Stimulated activated CD4-positive, alpha-beta T cell treated with anti-CD3 and anti-CD28 coated beads, Interleukin-1b, Interleukin-23, amount 100 ng/mL, for 1 hour (primary cell): ENCODE measurements at places on chromosomes 2 and 18.
A peak's percentile ranks its signal among the peaks of the same experiment; 100 is the strongest.

DNA sequence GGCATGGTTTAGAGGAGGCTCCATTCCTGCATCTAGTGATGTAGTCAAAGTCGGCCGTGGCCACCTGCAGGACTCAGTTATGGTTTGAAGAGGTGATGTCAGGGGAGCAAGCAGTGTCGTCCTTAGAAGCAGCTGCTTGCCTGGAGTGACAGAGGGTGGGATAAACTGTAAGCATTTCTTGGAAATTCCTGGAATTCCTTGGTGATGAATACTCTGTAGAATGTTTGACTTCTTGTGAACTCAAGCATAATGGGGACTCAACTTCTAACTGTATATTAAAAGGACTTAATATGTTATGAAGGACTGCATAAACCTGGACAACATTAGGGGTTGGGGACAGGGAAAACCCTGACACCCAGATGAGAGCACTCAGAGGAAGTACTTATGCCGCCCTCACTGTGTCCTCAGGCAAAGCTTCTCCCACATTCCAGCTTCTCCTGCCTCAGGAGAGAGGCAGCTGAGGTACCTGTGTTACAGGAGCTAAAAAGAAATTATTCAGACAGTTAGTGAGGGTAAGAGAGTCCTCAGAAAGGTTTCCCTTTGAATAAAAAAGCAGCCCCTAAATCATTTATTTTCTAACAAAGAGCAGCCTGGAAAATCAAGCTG lies 459.9 kb upstream of the CELF4 start:
- no peak for DNase-seq

GRCh38 chr2:33136056-33136455 lies 189.3 kb downstream of the LTBP1 start:
- DNase-seq: no peak

DNA sequence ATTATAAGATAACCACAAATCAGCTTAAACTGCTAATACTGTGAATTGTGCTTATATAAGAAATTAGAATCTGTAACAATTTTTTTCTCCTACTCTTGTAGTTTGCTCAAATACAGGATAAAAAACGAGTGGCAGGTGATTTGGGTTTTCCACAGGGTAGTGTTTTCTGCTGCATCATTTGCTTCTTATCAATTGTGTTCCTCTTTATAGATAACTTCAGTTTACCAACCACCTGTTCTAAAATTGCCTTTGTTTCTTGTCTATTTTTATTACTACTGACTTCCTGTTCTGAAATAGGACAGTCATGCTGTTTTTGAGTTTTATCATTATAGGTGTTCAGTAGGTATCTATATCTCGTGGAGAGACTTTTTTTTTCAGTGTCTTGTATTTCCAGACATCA lies 56.9 kb downstream of the MFSD6 start:
- DNase-seq: no peak

GRCh38 chr2:7073901-7074300 lies 156.7 kb downstream of the RNF144A start:
- no peak for DNase-seq

DNA sequence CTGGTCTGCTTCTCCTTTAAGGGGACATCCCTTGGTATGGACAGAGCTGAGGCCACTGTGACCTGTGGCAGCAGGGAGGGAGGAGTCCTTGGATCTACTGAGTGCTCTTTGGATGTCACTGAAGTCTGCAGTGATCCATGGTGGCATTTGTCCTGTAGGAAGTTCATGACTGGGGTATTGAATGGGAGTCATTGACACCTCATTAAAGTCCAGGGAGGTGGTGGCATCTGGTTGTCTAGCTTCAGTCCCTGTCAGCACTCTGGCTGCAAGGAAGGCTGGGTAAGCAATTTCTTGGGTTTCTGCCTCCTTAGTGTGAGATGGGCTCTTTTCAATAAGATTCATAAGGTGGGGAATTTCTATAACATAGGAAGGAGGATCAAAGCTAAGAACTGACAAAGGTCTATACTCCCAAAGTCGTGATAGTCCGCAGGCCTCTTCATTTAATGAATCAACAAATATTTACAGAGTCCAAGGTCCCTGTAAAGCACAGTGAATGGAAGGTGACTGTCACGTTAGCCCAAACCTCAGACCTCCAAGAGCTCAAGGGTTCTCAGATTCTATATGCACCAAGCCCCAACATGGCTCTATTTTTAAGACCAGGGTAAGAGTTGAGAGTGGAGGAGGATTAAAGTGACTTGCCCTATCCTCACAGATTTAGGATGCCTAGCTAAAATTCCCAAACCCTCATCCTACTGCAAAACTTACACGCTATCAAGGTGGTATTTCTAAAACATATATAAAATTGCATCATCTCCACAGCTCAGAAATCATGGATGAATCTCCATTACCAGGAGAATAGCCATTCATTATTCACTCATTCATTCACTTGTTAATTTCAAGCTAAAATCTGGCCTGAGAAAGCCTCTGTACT lies 40.2 kb downstream of the THNSL2 start:
- no peak for DNase-seq

DNA sequence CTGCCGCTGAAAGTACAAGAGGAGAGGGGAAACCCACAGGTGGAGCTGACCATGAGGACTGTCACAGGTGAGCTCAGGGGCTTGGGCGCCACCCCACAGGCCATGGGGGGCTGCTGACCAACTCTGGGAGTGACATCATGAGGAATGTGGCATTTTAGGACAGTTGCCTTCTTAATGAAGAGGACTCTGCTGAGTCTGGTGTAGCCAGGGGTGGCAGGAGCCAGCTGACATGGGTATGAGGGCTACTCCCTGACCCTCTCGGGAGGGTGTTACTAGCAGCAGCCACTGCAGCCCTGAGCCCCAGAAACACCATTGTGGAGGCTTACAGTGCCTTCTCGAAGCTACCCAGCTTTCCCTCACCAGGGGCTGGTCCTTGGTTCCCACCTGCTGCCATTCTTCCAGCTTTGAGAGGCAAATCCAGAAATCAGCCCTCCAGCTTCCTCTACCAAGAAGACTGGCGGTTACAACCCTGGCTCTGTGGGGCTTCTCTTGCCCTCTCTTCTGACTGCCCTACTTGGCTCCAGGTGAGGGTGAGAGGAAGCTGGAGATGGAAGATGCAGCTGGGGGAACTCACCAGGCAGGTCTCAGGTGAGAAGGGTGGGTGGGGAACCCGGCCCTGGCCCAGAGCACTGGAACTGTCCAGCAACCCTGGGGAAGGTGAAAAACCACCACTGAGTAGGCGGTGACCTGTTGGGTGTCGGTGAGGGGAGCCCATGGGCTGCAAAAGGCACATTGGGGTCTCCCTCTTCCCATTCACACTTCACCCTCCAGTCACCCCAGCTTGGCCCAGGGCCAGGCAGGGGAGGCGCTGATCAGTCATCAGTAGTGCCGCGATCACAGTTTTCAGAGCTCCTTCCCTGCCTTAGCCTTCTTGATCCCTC lies 98.5 kb downstream of the MCFD2 start:
- no peak for DNase-seq

DNA sequence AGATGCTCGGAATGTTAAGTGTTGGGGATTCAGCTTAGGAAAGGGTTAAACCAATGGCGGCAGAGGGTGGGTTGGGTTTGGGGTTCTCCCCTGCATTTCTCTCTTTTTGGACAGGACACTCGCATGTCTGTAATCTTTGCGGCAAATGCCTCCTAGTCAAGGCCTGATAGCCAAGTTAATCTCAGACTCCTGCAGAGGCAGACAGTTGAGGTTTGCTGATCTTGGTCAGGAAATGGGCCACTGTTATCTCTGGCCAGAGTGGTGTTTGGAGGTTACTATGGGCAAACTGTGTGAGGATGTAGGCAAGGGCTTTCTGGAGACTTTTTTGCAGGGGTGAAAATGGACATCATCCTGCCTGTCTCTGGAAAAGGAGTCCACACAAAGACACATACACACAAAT lies 188.8 kb downstream of the SETBP1 start:
- no peak for DNase-seq

DNA sequence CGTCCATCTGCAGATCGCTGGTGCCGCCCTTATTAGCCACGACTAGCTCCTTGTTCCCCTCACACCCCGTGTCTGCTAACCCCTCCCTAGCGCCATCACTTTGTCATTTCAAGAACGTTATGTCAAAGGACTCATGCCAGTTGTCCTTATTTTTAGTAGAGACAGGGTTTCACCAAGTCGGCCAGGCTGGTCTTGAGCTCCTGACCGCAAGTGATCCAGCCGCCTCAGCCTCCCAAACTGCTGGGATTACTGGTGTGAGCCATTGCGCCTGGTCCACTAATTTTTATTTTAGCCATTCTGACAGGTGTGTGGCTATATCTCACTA lies 138.9 kb upstream of the HDAC4 start:
- no peak for DNase-seq

- DNase-seq: peak; percentile 11
Observed at GRCh38 chr2:1769703-1770422, 25.5 kb upstream of the PXDN start.

- no peak for DNase-seq
Observed at GRCh38 chr2:33486544-33486943, 10.1 kb downstream of the RASGRP3 start.
